Umbilical cord (tissue), 2 donors: ENCODE measurements at places on chromosomes 3 and 15. TPM values are rescaled to one million over a fixed set of nuclear protein-coding genes. Genes with fewer than 3 reads are reported as not detected.

KLHL40 gene
- not detected for total RNA-seq

SKOR1 gene
- total RNA-seq = 0.96 TPM

CELF6 gene
- total RNA-seq = 1.9 TPM

GRCh38 chr15:38535491-38536200, 29.0 kb downstream of the RASGRP1 start:
- DNase-seq = peak; percentile 24

- DNase-seq = no peak
Measured at GRCh38 chr3:59256230-59256629, 206.4 kb upstream of the CFAP20DC start.

- DNase-seq = no peak
Measured at GRCh38 chr3:3429841-3430240, 250.3 kb upstream of the CRBN start.
